Activated T-cell treated with anti-CD3 and anti-CD28 coated beads, Interleukin-2, amount 50 U/mL, for 72 hours (primary cell): ENCODE measurements at places on chromosomes 11 and 22.
A peak's percentile ranks its signal among the peaks of the same experiment; 100 is the strongest.

GRCh38 chr11:33043221-33043830 is 4.0 kb downstream of the TCP11L1 start:
- peaks cover 11% of the 10 kb centered on the region for H3K36me3 ChIP-seq
- H3K4me1 ChIP-seq: peaks cover 29% of the 10 kb centered on the region
- H3K27me3 ChIP-seq: no peaks in the 10 kb centered on the region
- no peak for DNase-seq
- H3K4me3 ChIP-seq: peak overlapping the region; percentile 75

- peak overlapping the region; percentile 93 for H3K27ac ChIP-seq
- H3K4me3 ChIP-seq: peak overlapping the region; percentile 99
- H3K4me1 ChIP-seq: peaks cover 32% of the 10 kb centered on the region
Observed at GRCh38 chr11:67119585-67120391, 725 bp downstream of the KDM2A start.

DNA sequence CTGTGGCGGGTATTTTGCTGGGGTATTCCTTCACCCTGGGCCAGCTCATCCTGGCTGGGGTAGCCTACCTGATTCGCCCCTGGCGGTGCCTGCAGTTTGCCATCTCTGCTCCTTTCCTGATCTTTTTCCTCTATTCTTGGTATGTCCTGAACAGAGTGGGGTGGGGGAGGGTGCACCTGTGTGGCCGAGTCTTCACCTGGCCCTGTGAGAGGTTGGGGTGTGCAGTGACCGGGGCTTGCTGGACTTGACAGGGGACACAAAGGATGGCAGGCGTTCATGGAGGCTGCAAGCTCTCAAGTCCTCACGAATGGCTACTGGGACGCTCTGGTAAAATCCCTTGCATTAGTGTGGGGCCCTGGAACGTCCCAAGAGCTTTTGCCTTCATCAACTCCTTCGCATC is 39.3 kb downstream of the CAPN1 start:
- no peak overlapping the region for H3K27ac ChIP-seq
- no peak overlapping the region for H3K4me3 ChIP-seq
- DNase-seq: no peak
- H3K36me3 ChIP-seq: no peaks in the 10 kb centered on the region

DNA sequence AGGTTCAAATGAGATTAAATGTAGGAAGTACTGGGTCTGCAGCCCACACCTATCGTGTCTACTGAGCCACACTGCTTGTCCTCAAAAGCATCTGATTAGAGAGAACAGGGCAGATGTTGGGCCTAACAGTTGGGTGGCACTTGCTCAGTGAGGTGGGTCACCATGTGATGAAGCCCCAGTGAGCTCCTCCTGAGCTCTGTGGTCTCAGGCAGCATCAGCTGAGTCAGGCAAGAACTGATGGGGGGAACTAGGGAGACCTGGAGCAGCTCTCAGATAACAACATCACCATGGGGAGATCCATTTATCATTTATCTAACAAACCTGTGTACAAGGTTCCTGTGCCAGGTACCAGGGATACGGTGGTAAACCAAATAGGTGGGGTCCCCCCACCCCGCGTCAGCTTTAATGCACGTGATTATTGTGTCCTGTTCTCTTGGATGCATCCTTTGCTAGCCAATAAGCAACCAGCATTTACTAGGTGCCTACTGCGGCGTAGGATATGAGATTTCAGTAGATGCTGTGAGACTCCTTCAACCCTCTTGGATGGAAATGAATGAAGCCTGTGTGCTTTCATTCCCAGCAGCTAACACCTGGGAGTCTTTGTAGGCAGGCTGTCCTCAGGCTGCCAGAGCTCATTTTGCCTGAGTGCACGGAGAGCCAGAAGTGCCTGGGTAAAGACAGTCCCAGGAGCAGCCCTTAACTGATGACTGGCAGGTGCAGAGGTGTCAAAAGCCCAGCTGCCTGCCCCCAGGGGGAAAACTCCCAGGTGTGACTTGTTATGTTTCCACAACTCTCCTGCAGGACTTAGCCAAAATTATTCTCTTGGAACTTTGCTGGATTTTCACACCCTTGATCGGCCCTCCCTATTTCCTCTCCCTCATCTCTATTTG is 73.6 kb upstream of the NARS2 start:
- H3K4me1 ChIP-seq: peaks cover 51% of the 10 kb centered on the region
- H3K27me3 ChIP-seq: no peaks in the 10 kb centered on the region
- H3K36me3 ChIP-seq: peaks cover under 1% of the 10 kb centered on the region
- DNase-seq: no peak

- no peaks in the 10 kb centered on the region for H3K27me3 ChIP-seq
- H3K4me1 ChIP-seq: peaks cover 26% of the 10 kb centered on the region
- no peaks in the 10 kb centered on the region for H3K36me3 ChIP-seq
- no peak for DNase-seq
Observed at GRCh38 chr11:128843198-128843785, 23.8 kb downstream of the KCNJ1 start.
